ENCODE measurements at places on chromosomes 2 and 18.
A peak's percentile ranks its signal among the peaks of the same experiment; 100 is the strongest.

GRCh38 chr2:227816507-227817294, 3.1 kb downstream of the CCL20 start:
- no peak for DNase-seq

DNA sequence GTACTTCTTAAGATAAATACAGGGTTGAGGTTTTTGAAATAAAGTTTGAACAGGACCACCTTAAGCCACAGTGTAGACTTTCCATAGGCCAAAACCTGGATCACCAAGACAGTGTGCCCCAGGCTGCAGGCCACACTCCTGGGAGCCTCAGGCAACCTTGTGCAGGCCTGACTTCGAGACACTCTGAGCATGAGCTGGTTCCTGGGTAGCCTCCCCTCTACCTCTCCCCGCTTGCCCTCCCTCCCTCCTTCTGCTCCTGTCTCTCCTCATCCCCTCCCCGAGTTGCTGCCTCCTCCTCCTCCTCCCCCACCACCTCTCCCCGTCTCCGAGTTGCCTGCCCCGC, 10.6 kb upstream of the PROC start:
- DNase-seq: no peak

GRCh38 chr2:215716956-215717355, 281.1 kb upstream of the FN1 start:
- DNase-seq: no peak

DNA sequence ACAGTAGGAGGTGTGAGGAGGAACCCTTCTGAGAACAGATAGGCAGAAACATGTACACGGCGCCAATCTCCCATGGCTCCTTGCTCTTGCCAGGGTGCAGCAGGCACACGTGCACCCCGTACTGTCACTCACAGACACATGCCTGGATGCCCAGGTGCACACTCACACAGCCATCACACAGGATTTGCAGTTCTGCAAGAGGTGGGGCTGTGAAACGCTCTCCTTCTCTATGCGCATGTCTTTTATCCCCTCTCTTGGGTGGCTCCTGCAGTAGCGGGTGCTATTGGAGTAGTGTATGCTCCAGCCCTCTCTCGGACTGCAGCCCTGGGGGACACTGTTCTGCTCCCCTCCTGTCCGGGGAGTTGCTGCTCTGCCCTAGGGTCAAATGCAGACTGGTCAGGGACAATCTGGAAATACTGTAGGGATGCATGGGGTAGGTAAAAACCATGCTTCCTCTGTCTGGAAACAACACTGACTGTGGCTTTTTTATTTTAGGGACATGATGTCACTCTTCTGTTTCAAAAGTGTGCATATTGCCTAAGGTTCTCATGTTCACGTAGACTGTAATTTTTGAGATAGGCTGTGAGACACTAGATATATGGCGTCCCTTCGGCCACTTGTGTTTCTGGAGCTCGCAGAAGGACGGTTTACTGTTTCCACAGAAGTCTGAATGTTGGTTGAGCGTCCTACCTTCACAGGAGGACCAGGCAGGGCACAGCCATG, 118.5 kb downstream of the PRKCE start:
- peak; percentile 13 for DNase-seq

DNA sequence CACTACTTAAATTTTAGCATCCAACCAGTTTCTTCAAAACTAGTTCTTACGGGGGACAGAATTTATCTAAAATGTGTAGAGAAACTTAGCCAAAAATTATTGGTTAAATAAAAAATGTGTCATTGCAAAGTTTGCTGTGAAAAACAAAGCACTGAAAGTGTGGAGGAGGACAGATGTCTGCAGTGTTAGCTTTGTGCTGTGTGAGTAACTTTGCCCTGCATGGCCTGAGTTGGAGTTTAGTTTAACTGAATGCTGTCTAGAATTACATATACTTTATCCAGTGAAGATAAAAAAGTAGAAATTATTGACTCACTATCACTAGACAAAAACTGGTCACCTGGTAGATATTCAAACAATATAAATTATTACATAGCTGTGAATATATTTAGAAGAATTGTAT, 1225.2 kb upstream of the CELF4 start:
- DNase-seq: no peak

- DNase-seq: no peak
These were observed 446.4 kb downstream of the EPHA4 start for GRCh38 chr2:221125691-221126090.

GRCh38 chr2:60838481-60838880, 42.9 kb upstream of the REL start:
- DNase-seq: no peak

- DNase-seq: no peak
These were observed 4.0 kb upstream of the DSG2 start for GRCh38 chr18:31493941-31494340.

- no peak for DNase-seq
These were observed 945 bp upstream of the ASXL2 start for GRCh38 chr2:25879133-25879730.

DNA sequence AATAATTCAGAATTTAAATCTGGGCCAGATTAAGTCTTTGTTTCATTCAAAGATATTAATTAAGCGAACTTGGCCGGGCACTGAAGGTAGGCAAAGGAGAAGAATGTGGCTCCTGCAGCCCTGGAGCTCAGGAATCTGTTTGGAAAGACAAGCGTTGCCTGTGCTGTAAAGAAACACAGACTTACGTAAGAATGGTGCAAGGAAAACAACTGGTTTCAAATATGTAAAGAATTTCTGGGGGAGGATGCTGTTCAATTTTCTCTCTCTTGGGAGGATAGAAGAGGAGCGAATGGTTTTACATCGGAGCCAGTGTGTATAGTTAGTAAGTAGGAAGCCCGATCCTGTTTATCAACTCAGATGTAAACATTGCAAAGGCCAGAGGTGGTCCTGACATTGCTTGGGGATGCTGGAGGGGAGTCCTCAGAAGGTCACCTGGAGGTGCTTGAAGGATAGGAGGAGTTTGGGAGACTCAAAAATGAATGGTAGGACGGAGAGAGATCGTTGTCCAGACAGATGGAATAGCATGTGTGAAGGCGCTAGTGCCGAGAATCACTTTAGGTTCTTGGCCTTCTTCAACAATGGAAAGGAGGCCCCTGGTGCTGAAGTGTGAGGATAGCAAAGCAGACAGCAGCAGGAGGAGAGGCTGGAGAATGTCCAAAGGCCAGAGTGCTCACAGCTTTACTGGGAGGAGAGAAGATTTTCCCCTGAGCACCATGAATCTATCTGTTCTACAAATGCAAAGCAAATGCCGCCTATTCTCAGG, 456.1 kb downstream of the LPIN1 start:
- DNase-seq: no peak

DNA sequence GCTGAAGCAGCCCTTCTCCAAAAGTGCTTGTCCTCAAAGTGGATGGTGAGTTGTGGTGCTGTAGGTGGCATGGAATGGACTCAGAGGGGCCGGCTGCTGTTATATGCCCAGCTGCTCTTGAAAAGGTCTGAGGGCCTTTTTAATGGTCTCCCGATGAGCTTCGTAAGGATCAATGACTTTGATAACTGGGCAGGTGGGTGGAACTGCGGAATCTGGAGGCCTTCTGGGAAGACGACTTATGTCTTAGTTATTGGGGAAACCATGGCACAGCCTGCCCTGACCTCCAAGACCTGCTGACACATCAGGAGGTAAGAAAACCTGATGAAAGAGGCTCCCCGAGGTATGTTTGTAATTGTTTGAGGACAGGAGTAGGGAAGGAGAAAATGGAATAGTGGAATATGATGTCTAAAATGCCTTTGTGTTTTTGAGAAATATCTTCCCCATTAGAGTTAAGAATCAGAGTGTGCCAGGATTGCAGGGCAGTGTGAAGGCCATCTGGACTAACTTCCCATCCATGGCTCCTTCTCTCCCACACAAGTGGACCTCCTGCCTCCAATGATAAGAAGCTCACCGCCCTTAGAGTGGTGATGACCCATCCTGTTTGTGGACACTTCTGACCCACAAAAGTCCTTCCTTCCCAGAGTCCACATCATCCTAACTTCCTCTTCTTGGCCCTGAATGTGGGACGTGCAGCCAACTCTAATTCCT, 236.1 kb downstream of the FHOD3 start:
- no peak for DNase-seq

DNA sequence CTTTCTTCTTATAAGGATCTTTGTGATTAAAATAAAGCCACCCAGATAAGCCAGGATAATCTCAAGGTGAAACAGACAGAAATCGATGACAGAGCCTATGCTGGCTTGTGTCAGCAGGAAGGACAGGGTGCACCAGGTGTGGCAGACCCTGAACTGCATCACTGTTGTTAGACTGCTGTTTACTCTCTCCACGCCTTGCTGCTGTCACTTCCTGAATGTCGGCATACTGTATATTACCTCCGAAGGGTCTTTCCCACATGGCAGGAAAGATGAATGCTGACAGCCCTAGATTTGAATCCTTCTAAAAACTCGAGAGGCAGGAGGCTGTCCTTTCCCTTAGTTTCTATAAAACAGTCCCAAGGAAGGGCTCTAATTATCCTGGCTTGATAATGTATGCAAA, 18.9 kb upstream of the TMEM163 start:
- no peak for DNase-seq

DNA sequence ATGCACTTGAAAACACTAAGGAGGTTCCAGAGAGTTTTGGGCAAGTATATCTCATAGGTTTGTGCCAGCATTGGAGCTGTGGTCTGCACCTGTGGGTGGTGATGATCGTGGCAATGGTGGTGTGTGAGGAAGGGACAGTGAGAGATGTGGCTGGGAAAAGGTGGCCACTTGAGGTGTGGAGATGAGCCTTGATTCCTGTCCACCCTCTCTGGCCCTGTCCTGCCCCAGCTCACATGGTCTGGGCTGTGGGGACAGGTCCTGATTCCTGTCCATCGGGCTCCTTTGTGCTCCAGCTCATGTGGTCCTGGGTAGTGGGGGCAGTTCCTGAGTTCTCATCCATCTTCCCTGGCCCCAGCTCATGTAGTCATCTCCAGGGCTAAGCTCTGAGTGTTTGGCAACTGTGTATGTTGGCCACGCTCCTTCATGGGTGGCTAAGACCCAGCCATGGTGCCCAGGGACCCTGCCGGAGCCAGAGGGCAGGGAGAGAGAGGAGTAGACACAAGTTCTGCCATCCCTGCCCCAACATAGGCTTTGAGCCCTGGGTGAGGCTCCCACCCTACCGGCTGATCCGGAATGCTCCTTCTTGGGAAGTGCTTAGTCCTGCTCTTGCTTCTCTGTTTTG, 294.4 kb upstream of the HDAC4 start:
- DNase-seq: no peak

- no peak for DNase-seq
These were observed 103.5 kb upstream of the MAP3K20 start for GRCh38 chr2:172972005-172972619.

DNA sequence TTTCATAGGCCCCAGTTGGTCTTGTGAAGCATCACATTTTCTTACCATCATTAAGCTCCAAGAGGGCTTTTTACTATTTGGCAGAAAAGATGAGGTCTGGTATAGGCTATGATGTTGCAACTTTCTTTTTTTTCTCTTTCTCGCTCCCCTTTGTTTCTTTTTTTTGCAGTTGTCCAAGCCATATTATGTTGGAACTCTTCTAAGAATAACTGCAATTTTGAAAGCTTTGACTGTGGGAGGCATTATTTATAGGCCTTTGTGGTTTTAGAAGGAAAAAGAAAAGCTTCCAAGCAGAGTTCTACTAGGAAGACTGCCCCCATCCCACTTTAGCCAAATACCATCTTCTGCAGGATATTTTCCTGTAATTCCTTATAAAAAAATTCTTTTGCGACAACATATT, 571.6 kb downstream of the ARHGAP15 start:
- DNase-seq: no peak

- no peak for DNase-seq
These were observed 44.7 kb upstream of the INHBB start for GRCh38 chr2:120301284-120301683.

GRCh38 chr18:62979176-62979575, 263.8 kb downstream of the PHLPP1 start:
- peak; percentile 8 for DNase-seq

- DNase-seq: no peak
These were observed 16.1 kb upstream of the PPP1CB start for GRCh38 chr2:28735511-28735910.

DNA sequence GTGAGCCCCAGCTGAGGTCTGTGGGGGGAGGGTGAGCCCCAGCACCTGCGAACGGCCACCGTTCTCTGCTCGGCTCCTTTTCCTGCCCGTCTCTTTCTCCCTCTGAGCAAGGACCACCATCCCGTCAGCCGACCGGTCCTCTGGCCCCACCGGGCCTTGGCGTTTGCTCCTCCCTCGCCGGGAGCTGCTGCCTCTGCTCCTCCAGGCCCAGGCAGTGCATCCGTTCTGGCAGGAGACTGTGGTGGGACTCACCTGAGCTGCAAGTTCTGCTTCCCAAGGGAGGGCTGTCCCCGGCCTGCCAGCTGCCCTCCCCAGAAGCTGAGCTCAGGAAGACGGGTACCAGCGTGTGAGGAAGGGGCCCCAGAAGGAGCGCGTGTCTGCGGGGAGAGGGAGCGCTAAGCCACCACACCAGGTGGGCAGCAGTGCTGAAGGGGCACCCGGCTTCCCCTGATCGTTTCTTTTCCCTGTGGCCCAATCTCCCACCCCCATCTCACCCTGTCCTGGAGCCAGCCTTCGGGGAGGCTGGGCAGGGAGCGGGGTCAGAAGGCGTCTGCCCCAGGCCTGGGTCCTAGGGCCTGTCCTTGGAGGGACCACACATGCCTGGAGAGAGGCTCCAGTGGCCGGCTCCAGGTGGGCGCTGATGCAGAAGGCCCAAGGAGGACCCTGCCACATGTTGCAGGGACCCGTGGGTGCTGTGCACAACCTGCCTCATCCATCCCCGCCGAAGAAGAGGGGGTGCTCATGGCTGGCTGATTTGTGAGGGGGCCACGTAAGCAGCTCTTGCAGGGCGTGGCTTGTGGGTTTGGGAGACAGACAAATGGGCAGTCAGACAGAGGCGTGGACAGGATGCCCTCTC, 2.5 kb upstream of the RTP5 start:
- DNase-seq: no peak

GRCh38 chr18:3911413-3911812, 461.4 kb downstream of the TGIF1 start:
- DNase-seq: no peak

DNA sequence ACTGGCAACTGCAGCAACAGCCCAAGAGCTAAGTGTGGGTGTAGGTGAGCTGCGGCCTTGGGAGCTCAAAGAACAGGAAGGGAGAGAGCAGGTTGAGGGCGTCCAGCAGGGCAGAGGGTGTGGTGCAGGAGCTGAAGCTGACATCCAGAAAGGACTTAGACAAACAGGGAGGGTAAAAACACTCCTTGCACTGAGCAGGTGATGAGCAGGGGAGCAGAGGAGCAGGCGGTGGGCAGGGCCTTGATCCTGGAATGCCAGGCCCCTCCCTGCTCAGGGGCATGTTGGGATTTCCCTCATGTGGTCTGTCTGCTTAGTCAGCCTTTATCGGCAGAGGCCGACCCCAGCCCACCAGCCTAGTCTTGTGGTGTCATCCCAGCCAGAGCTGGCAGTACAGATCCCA, 63.6 kb downstream of the VSNL1 start:
- no peak for DNase-seq

DNA sequence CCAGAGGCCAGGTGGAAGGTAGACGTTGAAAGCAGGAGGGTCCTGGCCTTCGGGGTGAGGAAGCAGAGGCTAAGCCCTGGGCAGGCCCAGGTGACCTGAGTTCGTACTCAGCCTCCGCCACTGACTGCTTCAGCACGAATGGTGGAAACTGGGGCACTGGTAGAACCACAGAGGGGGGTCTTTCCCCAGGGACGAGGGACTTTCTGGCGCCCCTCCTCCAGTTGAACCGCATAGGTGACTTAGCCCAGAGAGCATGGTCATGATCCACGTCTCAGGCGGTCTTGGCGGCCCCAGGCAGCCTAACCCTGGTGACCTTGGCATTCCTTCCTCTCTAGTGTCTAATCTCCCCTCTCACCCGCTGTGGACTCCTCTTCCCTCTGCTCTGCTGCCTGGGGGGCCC, 30.2 kb downstream of the INHBB start:
- no peak for DNase-seq
